ENCODE measurements at places on chromosomes 5 and 9.

- DNase-seq: no peak
These were observed 320.3 kb downstream of the DIRAS2 start for GRCh38 chr9:90322296-90322695.

- no peak for DNase-seq
These were observed 5.8 kb downstream of the ADAMTS16 start for GRCh38 chr5:5145651-5146529.

GRCh38 chr9:30925635-30926034 lies 1458.8 kb upstream of the ACO1 start:
- no peak for DNase-seq

GRCh38 chr5:73155271-73156222 lies 17.4 kb upstream of the TMEM174 start:
- no peak for DNase-seq

GRCh38 chr5:148682058-148683026 lies 28.0 kb upstream of the HTR4 start:
- no peak for DNase-seq

GRCh38 chr5:136457390-136458013 lies 92.2 kb upstream of the TRPC7 start:
- DNase-seq: no peak

GRCh38 chr5:68154119-68154857 lies 61.3 kb upstream of the PIK3R1 start:
- no peak for DNase-seq

DNA sequence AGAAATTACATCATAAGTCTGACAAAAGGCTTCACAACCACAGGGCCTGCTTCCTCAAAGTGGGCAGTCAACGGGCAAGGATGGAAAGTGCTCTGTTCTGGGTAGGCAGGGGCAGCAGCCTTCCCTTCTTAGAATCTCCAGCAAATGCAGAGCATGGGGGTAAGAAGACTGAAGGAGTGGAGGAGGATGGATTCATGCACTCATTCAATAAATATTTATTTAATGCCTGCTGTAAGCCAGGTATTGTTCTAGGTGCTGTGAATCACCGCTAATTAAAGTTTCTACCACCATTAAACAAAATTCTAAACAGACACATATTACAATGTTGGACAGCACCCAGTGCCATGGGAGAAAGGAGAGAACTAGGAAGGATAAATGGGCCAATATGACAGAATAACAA lies 195.6 kb downstream of the ELAVL2 start:
- DNase-seq: no peak
